ENCODE measurements at places on chromosomes 1 and 21. TPM values are rescaled to one million over a fixed set of nuclear protein-coding genes. Genes with fewer than 3 reads are reported as not detected.

The CELSR2 gene
- 4.2 TPM for total RNA-seq

The ADAMTSL4 gene
- 0.95 TPM for total RNA-seq

The FMO4 gene
- 0.85 TPM for total RNA-seq

The NKAIN1 gene
- 0.07 TPM for total RNA-seq

The FCRL5 gene
- total RNA-seq = not detected

The CELA2A gene
- not detected for total RNA-seq

The AUNIP gene
- 6.5 TPM for total RNA-seq

The C1orf21 gene
- total RNA-seq = 5.8 TPM

The TFB2M gene
- total RNA-seq = 12.4 TPM

The EDEM3 gene
- total RNA-seq = 32.1 TPM

The USH2A gene
- total RNA-seq = not detected
